Epithelial cell of proximal tubule (primary cell): ENCODE measurements at places on chromosomes 3 and 15.

- DNase-seq: no peak
Observed at GRCh38 chr3:64454179-64454578, 228.9 kb upstream of the PRICKLE2 start.

GRCh38 chr15:36810656-36811449 is 231.4 kb downstream of the CDIN1 start:
- DNase-seq: no peak

DNA sequence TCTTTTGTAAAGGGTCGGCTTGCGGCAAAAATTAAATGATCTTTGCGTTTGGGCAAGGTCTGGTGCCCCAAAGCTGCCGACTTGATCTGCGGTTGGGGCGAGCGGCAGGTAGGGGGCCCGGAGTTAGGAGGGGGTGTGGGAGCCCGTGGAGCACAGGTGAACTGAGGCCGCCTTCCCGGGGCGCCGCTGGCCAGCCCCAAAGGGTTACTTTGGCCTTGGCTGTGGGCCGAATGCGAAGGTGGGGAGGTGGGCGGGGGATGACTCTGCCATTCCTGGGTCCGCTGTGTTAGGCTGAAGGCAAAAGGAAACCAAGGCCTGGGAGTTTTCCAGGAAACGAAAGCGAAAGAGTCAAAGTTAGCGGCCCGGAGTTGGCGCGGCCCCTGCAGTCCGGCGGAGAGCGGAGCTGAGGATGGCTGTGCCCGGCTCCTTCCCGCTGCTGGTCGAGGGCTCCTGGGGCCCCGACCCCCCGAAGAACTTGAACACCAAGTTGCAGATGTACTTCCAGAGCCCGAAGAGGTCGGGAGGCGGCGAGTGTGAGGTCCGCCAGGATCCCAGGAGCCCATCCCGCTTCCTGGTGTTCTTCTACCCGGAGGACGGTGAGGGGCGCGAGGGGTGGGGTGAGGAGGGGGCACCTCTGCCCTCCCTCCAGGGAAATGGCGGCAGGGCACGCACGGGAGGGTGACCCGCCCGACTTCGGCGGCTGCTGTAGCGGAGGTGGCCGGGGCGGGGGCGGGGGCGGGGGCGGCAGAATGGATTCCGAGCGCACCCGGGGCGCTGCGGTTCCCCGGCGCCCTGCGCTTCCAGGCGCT is at the start of gene PARP14:
Gene PARP14 (plus strand): TSS at position 365 of the 809 bp plus-strand sequence. CDS start 45 bp downstream, at position 410.
- no peak for DNase-seq

DNA sequence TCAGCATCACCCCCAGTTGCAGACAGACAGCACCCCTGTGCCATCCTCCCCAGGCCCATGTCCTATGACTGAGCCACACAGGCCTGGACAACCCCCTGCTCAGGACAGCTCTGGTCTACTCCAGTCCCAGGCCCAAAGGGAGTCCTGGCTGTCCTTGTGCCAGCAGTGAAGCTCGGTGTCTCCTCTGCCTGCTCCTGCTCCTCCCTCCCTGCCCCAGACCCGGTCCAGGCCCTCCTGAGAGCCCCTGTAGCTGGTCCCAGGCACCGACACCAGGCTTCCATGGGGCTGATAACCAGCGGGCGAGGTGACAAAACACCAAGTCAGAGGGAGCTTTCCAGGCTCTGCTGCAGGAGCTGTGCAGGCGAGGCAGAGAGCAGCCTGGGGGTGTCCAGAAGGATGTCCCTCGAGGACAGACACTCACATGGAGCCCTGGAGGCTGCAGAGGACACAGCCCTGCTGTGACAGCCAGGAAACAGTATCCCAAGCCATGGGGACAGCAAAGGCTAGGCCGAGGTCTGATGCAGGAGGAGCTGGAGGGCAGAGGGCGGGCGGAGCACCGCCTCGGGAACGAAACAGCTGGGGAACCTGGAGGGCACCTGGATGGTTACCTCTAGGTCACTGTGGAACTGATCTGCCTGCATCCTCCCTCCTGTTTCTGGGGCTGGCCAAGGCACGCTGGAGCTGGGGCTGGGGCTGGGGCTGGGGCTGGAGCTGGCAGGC is 103.8 kb upstream of the PRR20G start:
- DNase-seq: no peak

GRCh38 chr3:58508437-58508836 is 16.5 kb downstream of the KCTD6 start:
- DNase-seq: no peak

- no peak for DNase-seq
Observed at GRCh38 chr3:53763353-53763752, 82.9 kb downstream of the CHDH start.

- no peak for DNase-seq
Observed at GRCh38 chr3:122957707-122958689, 69.6 kb downstream of the SEMA5B start.

- no peak for DNase-seq
Observed at GRCh38 chr3:51388286-51389029, 2.6 kb upstream of the RBM15B start.

- DNase-seq: no peak
Observed at GRCh38 chr15:60426870-60427508, 29.2 kb upstream of the ANXA2 start.

DNA sequence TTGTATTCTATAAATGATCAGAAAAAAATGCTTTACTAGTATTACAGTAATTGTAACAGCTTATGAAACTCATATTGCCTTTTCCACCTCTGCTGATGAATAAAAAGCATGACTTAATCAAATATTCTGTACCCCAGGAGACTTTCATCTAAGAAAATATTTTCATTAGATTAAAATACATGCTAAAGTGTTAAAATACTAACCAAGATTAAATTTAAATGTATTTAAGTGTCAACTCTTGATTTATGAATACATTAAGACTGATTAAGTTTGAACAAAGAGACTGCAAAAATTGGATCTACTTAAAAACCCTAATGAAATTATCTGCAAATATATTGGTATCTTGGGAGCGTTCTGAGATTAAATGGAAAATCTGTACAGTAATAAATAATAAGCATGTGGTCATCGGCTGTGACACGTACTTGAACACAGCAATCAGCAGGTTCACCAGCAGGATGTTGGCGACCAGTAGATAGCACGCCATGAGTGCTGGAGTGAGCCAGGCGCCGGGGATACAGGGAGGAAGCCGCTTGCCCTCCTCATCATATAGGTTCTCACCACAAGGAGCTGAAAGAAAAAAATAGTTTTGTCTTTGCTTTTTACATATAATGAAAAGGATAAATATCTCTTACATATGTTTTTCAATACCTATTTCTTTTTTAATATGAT is 36.6 kb upstream of the MTMR10 start:
- DNase-seq: no peak

- no peak for DNase-seq
Observed at GRCh38 chr15:51846463-51847230, 17.2 kb downstream of the TMOD3 start.

- DNase-seq: no peak
Observed at GRCh38 chr15:82710208-82710555, 507 bp upstream of the AP3B2 start.

- no peak for DNase-seq
Observed at GRCh38 chr3:39202094-39202493, 9.7 kb upstream of the XIRP1 start.

DNA sequence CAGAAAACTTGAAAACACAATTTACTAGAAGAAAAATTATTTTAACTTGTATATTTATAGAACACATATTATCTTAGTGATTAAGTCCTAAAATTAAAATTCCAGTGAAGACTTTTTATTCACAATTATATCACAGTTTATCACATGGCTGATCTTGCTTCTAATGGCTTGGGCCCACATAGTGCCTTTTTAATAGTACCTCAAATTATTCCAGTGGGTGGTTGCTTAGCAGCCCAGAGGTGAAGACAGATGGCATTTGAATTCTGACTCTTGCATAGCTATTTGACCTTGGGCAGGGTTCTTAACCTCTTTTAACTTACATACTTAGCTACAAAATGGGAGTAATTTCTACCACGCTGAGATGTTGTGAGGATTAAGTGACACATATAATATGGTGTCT is 214.7 kb upstream of the SGO1 start:
- no peak for DNase-seq

GRCh38 chr3:52539010-52539653 is 2.7 kb downstream of the UQCC5 start:
- no peak for DNase-seq

GRCh38 chr3:135582800-135583199 is 382.7 kb upstream of the PPP2R3A start:
- no peak for DNase-seq

DNA sequence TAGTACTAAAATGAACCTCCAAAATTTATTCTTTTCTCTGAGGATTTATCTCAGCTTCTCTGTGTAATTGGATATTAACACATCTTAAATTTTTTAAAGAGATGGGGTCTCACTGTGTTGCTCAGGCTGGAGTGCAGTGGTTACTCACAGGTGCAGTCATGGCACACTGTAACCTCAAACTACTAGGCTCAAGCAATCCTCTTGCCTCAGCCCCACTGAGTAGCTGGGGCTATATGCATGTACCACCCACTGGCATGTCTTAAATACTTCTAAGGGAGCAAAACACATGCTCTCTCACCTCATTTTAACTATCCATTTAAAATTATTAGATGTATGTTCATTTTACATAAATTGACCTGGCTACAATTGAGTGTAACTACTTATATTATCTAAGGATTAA is 11.3 kb upstream of the TMEM87A start:
- no peak for DNase-seq

- no peak for DNase-seq
Observed at GRCh38 chr3:188134856-188135255, 19.1 kb upstream of the LPP start.

DNA sequence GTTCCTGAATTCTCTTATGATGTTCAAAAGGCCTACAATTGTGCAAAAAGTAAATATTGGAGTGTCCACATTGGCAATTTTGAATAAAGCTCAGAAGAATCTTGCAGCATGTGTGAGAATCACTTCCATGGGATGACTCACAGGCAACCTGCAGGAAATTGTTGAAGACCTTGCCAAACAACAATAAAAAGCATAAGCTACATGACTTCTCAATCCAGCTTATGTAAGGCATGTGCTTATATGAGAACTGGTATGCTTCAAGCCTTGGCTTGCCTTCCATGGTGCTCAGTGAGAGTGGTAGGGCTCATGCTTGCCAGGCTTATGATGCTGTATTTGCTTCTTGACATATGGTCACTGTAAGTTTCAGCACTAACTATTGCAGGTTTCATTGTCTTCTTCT is 18.4 kb upstream of the BCHE start:
- no peak for DNase-seq

GRCh38 chr3:59820352-59820934 is 770.6 kb upstream of the CFAP20DC start:
- no peak for DNase-seq

DNA sequence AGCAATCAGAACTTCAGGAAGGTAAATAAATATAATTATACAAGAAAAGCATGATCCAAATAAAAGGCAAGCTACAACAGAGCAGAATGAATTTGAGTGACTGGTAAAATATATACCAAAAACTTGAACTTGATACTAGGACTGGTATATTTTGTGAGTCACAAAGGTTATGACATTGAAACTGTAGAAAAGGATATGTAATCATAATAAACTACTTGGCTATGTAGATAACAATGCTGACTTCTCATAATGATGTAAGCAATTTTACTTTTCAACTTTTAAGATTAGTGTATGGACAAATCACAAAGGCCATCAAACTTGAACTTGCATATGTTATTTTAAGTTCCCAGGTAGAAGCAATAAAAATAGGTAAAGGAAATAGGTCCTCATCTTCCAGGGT is 384.5 kb upstream of the NECTIN3 start:
- DNase-seq: no peak

- DNase-seq: no peak
Observed at GRCh38 chr15:80660119-80660518, 35.0 kb upstream of the ABHD17C start.

- no peak for DNase-seq
Observed at GRCh38 chr15:39417366-39418134, 163.3 kb upstream of the THBS1 start.

DNA sequence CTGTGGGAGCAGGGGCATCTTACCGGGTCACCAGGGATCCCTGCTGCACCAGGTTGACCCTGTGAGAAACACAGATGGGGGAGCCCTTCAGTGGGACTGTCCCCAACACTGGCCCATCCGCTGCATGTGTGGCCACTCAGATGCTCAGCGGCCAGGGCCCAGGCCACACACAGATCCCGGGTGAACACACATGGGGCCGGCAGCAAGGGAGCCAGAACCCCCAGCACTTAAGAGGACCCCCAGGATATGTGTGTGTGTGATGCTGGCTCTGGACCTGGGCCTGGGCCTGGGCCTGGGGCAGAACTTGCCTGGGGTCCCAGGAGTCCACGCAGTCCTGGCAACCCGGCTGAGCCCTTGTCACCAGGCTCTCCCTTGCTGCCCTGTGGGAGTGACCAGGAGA is 4.9 kb upstream of the UCN2 start:
- no peak for DNase-seq

- DNase-seq: no peak
Observed at GRCh38 chr3:5464649-5465048, 277.1 kb downstream of the EDEM1 start.

DNA sequence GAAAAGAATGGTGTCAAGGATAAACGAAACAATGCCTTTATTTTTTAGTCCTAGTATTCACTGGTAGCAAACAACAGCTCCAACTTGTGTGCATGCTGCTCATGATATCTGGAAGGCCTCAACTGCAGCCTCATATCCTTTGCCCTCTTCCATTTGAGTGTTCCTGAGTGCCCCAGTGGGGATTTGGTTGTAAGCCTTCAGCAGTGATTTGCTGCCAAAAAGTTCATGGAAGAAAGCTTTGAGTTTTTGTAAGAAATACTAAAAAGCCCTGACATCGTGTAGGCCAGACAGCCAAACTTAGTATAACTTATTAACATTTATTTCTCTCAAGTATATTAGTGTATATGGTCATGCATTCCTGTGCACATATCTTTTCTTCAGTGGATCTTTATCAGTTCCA is 30.0 kb downstream of the MFSD1 start:
- DNase-seq: no peak

DNA sequence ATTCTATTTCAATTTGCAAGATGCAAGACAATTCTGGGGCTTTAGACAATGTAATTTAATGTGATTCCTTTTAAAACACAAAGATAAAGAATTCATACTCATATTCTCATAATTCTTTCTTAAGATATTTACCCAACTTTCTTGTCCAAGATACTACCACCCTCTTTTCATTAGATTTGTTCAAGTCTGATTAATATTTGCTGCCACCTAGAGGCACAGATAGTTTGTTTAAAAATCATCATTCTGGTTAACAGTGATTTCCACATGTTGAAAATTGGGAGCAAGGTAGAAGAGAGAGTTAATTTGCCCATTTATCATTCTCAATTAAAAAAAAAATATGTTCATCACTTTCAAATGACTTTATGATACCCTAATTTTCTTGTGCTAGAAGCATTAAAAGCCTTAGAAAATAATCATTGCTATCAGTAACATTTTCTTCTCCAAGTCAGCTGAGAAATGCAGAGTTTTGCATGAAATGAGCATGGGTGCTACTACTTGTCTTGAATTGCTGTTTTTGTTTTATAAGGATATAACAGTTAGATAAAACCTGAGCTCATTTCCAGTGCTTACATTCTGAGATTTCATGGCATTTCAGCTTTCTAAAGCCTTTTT is 11.6 kb downstream of the TAMM41 start:
- DNase-seq: no peak

- no peak for DNase-seq
Observed at GRCh38 chr3:100912976-100913545, 80.2 kb downstream of the ABI3BP start.
